ENCODE measurements at places on chromosomes 11 and 22.
A peak's percentile ranks its signal among the peaks of the same experiment; 100 is the strongest.

DNA sequence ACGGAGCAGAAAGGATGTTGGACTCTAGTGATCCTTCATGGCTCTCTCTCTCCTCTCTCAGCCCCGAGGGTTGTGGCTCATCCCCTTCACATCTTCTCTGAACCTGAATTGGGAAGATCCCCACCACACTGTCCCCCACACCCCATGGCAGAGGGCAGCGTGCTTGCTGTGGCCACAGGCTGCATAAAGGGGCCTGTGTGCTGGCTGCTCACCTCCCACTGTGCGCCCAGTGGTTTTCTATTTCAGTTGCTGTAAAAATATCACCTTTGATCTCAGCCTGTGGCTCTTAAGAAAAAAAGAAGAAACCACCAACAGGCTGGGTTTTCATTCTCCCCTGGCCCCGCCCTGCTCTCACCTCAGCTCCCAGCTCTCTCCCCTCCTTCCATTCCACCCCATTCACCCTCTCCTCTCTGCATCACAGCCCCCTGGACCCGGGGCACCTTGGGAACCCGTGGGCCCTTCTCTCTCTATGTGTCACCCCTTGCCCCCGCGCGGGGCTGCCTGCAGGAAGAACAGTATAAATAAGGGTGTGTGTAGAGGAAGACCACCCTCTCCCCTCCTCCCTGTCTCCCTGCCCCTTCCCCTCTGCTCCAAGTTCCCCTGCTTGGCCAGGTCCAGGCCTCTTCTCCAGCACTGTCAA, 25.8 kb upstream of the WNT11 start:
- no peak for DNase-seq

DNA sequence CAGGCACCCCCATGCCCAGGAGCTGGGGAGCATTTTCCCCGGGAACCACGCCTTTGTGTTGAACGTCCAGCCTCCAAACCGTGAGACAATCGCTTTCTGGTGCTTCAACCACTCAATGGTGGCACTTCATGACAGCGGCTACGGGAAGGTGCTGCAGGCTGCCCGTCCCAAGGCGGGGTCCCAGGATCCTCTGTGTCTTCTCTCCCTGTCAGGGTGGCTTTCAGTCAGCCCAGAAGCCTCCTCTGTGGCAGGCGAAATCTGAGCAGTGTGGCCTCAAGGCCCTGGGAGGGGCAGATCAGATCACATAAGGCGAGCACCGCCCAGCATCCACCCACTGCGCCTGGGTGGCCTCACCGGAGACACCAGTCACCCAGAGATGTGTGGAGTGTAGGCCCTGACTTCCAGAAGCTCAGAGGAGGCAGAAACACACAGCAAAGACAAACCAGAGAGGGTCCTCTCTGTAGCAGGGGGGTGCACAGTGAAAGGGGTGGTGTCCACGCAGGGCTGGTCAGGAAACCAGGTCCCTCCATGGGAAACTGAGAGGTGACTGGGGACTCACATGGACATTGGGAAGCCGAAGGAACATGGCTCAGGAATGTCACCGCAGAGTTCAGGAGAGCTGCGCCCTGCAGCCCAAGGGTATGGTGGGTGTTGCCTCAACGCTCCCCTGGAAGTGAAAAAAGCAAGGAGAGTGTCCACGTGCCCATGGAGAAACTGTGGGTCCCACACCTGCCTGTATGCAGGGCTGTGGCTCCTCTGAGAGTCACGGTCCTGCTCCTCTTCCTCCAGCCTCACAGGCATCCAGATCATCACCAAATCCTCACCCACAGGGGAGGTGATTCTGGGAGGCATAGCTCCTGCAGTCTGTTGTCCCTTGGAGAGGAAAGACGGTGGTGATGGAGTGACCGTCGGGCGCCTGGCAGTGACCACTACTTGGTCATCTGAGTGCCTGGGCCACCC, 1420.7 kb downstream of the TBC1D22A start:
- DNase-seq = no peak

DNA sequence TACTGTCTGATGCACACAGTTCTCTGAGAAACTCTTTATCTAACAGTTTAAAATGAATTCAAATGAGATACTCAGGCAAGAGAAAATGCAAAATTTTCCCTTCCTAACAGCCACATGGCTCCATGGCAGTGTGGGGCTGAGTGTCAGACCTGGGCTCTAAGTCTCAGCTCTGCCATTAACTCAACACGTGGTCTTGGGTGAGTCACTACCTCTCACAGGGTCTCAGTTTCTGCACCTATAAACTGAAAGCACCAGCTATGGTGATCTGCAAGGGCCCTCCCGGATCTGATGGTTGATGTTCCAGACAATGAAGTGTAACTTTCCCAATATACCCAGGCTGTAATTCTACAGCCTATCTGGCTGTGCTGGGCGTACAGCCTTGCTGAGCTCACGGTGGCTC, 70.5 kb downstream of the KCNC1 start:
- no peak for DNase-seq

GRCh38 chr22:38284042-38284402, 11.2 kb upstream of the TMEM184B start:
- DNase-seq = no peak

DNA sequence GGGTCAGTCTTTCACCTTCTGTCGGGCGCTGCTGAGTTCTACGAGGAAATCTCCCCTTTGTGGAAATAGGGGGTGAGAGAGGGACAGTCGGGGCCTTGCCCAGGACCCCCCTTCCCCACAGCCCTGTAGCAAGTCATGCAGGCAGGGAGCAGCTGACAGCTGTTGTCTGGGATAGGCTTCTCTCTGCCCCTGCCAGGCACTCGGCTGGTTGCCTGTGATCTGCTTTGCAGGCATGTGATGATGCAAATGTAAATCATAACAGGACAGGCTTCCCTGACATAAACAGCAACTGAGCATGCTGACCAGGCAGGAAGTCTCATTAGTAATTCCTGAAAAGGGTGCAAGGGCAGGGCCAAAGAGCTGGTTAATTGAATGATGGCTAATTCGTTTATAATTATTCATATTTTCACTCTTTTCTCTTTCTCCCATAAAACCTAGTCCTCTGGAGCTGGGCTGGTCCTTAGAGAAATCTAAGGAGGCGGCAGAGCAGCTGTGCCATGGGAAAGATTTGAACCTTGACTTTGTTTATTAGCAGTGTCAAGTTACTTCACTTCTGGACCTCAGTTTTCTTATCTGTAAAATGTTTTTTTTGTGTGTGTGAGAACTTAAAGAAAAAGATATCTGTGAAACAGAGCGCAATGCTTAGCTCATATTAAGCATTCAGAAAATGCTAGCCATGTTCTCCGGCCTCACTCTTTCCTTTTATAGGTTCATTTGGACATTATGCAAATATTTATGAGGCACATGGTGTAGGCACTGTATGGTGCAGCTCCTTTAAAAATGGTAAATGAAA, 129.7 kb downstream of the LDLRAD3 start:
- DNase-seq = no peak

GRCh38 chr11:73566977-73567755, 30.7 kb downstream of the FAM168A start:
- no peak for DNase-seq

GRCh38 chr11:95086151-95086550, 3.5 kb upstream of the ENDOD1 start:
- DNase-seq = no peak

GRCh38 chr22:24926428-24926725, 20.1 kb downstream of the LHFPL7 start:
- DNase-seq = no peak

GRCh38 chr11:16171882-16172281, 184.5 kb downstream of the SOX6 start:
- no peak for DNase-seq

DNA sequence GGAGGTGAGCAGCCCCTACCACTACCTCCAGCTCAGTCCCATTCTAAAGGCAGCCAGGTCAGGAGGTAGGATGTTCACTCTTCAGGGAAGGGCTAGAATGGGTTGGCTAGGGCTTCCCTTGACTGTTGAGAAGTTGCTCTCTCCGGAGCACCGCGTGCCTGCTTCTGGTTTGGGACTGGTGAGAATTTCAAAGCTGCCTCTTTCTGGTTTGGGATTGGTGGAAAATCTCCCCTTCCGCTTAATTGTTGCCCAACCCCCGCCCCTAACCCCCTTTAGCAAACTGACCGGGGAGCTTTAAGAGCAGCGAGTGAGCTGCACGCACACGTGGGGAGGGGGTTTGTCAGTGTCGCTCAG, 686 bp downstream of the USP2 start:
- DNase-seq = no peak

- no peak for DNase-seq
Measured at GRCh38 chr11:104148706-104149105, 15.2 kb downstream of the PDGFD start.

GRCh38 chr11:2588809-2589537, 110.8 kb downstream of the KCNQ1OT1 start:
- no peak for DNase-seq

GRCh38 chr11:127044535-127044934, 44.0 kb upstream of the KIRREL3 start:
- DNase-seq = no peak

DNA sequence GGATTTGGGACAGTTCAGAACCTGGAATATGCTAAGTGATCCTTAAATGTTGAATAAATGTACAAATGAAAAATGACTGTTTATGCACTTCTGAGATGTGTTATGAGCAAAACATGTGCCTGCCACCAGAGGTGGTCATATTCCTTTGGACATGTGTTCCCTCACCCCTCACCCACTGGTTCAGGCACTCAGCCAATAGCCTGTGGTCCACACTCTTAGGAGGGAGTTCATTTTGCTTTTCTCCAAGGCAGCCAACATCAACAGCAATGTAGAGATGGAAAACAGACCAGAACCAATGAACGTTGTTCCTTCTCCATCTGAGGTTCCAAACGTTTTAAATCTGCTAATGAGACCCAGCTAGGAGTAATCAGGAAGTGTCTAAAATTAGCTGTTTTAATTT, 44.0 kb downstream of the RPUSD4 start:
- DNase-seq = no peak

DNA sequence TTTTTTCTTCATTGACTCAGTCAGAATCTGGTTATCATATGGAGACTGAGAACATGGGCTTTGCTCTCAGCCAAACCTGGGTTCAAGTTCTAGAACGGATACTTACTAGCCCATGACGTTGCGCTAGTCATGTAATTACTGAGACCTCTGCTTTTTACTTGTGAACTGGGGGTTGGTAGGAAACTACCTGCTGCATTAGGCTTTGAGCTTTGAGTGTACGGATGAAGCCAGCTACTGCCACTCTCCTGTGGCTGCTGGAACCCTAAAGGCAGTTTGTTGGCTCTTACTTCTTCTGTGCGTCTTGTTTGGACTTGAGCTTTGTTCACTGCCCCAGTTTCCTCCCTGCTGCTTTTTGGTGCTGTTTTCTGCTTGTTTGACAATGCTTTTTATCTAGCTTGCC, 18.1 kb downstream of the PPP6R2 start:
- no peak for DNase-seq

DNA sequence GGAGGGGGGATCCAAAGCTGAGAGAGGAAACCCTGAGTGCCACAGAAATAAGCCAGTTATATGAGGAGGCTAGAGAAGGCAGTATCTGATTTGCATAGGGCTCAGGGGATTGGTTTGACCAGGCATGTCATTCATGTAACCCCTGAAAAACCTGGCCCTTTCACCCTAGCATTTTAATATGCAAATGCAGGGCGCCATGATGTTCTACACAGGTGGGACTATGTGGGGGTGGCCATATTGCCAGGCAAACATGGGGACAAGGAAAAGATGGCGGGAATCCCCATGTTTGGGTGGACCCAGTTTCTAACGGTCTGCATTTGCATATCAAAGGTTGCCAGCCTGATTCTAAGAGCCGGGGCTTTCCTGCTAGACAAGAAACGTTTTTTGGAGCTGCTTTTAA, 27.2 kb downstream of the CSF2RB start:
- DNase-seq = no peak

- DNase-seq = no peak
Measured at GRCh38 chr11:70480711-70481110, 82.4 kb downstream of the CTTN start.

GRCh38 chr22:49569286-49570031, 258.2 kb downstream of the BRD1 start:
- no peak for DNase-seq

DNA sequence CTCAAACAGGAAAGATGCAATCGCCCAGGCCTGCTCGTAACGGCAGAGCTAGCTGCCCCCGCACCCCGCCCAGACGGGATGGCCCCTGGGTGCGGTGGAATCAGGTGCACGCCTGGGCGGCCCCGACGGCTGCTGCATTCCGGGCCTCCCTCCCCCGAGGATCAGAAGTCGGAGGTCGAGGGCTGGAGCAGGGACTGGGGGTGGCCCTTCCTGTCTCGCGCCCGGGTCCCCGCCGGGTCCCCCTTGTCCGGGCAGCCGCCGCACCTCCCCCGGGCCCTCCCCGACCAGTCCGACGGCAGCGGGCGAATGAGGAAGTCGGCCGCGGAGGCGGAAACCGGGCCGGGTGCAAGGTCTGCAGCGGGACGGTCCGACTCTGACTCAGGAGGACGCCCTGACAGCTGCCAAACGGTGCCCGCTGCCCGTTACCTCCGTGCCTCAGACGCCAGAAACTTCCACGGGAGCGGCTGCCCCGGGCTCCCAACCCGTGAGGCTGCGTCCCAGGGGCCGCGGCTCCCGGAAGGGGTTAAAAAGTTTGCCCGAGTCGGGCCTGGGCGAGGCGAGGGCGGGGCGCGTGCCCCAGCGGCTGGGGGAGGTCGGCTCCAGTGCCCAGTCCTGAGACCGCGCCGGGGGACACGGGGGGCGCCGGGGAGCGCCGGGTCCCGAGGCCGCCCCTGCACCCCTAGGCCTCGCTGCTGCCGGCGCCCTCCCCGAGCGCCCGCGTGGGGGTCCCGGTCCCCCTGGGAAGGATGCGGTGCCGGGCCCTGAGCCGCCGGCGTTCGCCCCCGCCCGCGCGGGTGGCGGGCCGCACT, 663 bp downstream of the MYH9 start:
- DNase-seq = peak; percentile 58

DNA sequence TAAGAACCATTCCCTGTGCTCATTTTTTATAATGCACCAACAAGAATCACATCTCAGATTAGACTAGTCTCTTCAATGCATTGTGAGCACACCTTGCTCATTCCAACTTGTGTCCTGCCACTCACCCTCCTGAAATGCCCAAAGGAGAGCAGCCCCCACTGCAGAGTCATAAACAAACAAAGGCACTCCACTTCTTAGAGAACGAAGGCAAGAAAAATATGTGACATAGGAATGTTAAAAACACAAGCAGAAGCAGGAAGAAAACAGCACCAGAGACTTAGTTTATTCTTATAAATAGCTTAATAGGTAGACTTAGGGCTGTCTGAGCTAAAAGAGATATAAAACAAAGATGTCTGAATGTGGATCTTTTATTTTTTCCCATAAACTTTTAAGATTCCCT, 57.2 kb downstream of the GUCY1A2 start:
- no peak for DNase-seq

- no peak for DNase-seq
Measured at GRCh38 chr22:36368359-36368983, 19.3 kb downstream of the MYH9 start.

DNA sequence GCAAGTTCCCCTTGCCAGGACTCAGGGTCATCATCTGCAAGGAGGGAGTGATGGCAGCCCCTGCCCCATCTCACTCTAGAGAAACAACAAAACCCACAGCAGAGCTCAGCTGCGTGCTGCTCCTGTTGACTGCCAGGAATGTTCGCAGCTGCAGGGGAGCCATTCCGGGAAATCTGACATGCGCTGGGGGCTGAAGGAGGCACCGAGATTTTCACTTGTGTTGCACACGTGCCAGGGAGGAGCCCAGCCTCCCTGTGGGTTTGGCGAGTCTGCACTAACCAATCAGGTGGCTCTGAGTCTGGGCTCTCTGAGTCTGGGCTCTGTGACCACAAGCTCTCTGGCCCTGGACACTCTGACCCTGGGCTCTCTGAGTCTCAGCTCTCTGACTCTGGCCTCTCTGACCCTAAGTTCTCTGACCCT, 10.5 kb downstream of the FGF3 start:
- no peak for DNase-seq

- no peak for DNase-seq
Measured at GRCh38 chr11:103794262-103794661, 242.2 kb upstream of the DDI1 start.
